ENCODE measurements at places on chromosomes 16 and 17.

GRCh38 chr17:79922116-79922601, 82.9 kb upstream of the CBX4 start:
- no peak for DNase-seq

GRCh38 chr16:57959121-57959520, 11.8 kb downstream of the CNGB1 start:
- no peak for DNase-seq

DNA sequence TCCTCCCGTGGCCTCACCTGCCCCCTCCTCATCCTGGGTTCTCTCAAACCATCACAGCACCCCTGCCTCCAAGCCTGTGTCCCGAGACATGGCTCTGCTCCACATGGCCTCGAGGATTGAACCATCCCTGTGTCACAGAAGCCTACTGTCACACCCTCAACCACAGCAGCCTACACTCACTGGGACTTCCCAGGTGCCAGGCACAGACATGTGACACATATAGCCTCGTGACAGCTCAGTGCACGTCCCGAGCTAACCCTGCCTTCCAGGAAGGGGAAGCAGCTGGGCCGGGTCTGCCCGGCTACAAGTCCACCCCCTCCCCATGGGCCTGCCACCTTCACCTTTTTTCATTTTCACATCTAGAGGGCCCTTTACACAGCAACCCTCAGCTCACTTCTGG, 238.3 kb downstream of the CPPED1 start:
- DNase-seq = no peak

DNA sequence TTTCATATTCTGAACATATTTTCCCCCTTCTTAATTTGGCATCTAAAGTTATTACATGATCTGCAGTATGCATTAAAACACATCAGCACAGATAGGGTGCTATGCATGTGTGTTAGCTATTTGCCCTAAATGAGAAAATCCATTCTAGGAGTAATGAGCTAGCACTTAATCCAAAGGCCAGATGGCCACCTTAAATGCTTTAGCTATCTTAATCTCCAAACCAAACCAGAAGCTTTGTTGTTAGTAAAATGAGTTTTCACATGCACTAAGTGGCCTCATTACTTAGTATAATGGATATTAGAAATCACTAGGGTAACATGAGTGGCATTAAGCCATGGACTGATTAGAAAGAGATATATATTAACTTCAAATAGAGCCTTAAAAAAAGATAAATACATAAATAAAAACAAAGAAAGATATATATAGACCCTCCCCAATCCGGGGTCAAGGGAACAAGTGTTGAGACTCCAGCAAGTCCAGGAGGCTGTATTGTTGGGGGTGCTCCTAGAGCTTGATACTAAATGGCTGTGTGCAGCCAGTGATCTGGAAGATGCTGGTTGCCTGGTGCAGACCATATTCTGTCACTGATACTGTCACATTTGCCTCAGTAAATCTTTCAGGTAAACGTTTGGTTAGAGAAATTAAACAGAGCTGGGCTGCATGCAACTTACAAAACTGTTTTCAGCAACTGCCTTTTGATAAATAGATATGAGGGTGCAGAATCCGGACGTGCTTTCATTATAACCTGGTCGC, 67.3 kb downstream of the MYH10 start:
- no peak for DNase-seq

DNA sequence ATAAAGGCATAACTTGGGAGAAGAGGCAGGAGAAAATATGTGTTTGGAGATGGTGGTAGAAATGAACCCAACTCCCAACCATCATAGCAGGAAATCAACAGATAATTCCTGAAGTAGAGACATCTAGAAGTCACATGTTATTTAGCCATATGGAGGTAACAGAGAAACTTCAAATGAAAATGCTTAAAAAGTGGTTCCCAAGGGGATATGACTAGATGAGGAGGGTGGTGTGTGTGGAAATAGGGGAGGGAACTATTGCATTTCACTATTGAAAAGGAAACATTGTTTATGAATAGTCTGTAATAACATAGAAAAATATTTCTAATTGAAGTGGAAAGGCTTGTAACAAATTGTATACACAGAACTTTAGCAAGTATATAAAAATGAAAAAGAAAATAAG, 412.0 kb downstream of the SHISA9 start:
- DNase-seq = no peak

DNA sequence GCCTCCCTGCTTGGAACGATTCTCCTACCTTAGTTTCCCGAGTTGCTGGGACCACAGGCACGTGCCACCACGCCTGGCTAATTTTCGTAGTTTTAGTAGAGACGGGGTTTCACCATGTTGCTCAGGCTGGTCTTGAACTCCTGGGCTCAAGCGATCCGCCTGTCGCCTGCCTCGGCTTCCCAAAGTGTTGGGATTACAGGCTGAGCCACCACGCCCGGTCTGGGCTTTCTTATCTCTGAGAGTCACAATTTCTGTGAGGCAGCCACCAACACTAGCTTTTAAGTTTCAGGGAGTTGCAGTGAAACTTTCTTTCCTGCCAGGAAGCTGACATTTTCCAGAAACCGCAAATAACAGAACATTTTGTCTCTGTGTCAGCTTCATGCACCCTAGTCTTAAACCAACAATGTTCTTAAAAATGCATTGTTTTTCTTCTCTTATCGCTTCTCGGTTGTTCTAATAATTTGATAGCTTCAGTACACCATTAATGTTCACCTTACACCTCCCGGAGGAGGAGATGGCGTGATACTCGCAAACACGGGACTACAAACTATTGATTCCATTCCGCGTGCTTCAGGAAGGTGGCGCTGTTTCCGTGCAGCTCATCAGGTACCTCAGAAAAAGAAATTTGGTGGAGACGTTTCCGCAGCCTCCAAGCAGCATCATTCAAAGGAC, 7.4 kb upstream of the DHRS7B start:
- peak; percentile 73 for DNase-seq

DNA sequence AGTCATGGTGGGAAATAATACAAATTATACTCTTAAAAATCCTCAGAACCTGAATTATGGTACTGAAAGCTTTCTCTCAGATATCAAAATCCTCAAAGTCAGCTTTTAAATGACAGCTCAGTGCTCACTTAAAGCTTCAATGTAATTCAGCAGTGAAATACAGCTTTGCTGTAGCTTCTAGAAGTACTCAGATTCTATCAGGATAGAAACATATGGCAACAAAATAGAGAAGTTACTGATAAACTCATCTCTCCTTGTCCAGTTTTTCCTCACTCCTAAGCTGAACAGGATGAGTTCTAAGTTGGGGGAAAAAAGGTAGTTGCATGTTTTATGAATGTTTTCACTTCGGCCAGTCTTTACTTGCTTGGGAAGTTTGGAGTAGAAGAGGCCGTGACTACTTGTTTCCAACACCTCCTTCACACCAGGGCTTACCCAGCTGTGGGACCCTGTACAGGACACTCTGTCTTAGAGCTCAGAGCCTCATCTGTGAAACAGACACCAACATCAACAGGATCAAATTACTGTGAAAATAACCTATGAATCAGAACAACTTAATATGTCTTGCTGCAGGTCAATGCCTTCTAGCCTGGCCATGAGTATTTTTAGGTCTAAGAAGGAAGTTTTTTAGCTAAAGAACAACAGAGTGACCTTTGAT, 30.2 kb downstream of the OGFOD1 start:
- no peak for DNase-seq

GRCh38 chr17:61362396-61362795, 37.2 kb upstream of the TBX2 start:
- no peak for DNase-seq

GRCh38 chr17:79137015-79137788, 62.6 kb downstream of the ENGASE start:
- DNase-seq = no peak

GRCh38 chr16:30122604-30123160, 338 bp downstream of the MAPK3 start:
- no peak for DNase-seq

- no peak for DNase-seq
Measured at GRCh38 chr17:76547183-76547641, 7.4 kb downstream of the PRCD start.

- DNase-seq = no peak
Measured at GRCh38 chr17:80137131-80137530, 9.8 kb downstream of the EIF4A3 start.

DNA sequence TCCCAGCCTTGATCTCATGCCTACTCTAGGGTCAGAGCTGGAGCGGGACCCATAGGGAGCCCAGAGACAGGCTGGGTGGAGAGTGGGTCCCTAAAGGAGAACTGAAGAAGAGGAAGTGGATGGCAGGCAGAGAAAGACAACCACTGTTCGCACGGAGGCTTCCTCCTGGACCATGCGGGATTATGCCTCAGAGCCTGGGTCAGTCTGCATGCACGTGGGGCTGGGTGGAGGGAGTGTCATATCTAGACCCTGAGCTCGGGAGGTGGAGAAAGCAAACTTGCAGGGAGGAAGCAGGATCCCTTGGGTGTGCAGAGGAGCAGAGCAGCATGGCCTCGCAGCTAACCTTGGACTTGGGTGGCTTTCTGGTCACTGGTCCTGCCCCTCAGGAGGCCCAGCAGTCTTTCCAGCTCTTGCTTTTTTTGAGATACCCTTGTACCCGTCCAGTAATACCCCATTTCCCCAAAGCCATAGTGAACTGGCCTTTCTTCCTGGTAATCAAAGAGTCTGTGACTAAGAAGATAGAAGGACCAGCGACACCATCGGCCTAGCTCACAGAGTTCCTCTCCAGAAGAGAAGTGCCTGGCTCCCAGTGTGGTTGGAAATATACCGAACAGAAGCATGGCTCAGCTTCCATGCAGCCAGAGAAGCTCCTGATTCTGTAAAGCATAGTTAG, 344.2 kb downstream of the CPPED1 start:
- DNase-seq = no peak

DNA sequence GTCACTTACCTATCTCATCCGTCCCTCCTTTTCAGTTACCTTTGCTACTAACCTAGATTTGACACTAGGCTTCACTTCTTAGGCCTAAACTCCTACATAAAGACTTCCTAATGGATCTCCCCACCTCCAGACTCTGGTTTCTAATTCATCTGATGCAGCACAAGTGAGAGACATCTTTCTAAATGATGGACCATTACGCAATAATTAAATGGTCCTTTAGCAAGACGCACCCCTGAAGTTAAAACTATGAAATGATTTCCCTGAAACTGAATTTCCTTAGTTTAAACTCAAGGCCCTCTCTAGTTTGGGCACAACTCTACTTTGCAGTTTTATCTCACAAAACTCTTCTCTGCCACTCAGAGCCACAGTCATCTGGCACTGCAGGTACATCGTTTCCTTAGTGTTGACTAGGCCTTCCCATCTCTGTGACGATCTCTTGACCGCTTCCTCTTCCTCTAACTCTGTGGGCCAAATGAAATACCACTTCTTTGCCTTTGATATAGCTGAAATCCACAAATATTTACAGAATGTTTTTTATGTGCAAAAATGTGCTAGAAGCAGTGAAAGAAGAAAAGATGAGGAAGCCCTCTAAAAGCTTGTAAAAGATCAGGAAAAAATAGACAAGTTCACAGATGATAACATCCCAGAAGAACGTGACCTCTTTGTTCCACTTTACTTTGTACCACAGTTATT, 3.3 kb downstream of the SYNRG start:
- DNase-seq = no peak

- no peak for DNase-seq
Measured at GRCh38 chr17:81713556-81714411, 1.7 kb downstream of the SLC25A10 start.

DNA sequence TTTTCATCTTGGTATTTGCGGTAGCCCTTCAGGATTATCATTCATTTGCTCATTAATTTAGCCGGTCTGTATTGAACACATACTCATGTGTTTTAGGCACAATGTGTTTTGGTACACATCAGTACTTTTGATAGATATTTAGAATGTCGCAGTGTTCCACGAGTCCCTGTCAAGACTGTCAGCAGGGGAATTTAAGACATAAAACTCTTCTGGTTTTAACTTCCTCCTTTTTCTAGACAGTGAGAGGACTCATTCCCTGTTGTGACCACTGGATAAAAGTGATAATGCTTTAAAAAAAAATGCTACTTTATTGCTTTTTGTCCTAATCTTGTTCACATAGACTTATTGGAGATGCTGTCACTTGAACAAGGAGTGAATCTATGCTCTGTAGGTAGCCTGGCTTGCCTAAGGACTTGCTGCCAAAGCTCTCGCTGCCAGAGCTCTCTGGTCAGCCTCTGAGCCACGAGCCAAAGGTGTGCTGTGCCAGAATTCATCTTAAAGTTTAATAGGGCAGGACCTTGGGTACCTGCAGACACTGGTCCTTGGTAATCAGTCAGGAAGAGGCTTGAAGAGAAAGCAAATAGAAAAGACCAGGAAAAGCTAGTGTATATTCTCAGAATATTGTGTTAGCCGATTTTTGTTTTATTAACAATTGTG, 5.4 kb downstream of the DCAF7 start:
- no peak for DNase-seq

DNA sequence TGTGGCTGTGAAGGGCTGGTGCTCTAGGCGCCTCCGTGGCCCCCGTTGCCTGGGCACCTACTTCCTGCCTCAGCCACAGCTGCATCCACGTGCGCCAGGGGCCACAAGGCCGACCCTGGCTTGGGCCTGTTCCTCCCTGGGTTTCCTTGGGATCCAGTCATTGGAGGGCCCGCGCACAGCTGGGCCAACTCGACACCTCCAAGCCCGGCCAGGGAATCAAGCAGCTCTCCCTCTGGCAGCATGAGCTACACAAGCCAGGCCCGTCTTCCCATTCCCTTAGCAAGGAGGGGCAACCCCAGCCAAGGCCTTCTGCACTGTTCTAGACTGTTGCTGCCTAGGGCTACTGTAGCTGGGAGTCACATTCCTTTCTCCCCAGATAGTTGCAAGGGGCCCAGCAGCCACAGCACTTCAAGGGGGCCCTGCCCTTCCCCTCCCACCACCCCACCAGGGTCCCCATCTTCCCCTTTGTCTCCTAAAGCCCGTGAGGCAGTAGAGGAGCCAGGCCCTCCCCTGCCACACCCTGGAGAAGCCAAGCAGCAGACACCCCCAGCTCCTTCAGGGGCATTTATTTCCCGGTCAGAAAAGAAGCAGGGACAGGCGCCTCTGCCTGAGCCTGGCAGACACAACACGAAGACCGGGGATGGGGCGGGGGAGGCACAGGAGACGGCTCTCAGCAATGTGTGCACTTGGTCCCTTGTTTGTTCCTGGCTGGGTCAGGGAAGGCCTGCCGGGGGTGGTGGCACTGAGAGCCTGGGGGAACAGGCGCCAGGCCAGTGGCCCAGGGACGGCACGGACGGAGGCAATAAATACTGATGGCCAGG, 3.8 kb downstream of the ARHGDIA start:
- DNase-seq = peak; percentile 61

GRCh38 chr17:43366891-43367736, 31.7 kb upstream of the ARL4D start:
- DNase-seq = no peak

All from right forelimb (tissue), 1 donor.